ENCODE measurements at places on chromosomes 5 and 9. TPM values are rescaled to one million over a fixed set of nuclear protein-coding genes. Genes with fewer than 3 reads are reported as not detected.

- no peak for DNase-seq
Measured at GRCh38 chr5:59724482-59725391, 168.8 kb downstream of the PDE4D start.

DNA sequence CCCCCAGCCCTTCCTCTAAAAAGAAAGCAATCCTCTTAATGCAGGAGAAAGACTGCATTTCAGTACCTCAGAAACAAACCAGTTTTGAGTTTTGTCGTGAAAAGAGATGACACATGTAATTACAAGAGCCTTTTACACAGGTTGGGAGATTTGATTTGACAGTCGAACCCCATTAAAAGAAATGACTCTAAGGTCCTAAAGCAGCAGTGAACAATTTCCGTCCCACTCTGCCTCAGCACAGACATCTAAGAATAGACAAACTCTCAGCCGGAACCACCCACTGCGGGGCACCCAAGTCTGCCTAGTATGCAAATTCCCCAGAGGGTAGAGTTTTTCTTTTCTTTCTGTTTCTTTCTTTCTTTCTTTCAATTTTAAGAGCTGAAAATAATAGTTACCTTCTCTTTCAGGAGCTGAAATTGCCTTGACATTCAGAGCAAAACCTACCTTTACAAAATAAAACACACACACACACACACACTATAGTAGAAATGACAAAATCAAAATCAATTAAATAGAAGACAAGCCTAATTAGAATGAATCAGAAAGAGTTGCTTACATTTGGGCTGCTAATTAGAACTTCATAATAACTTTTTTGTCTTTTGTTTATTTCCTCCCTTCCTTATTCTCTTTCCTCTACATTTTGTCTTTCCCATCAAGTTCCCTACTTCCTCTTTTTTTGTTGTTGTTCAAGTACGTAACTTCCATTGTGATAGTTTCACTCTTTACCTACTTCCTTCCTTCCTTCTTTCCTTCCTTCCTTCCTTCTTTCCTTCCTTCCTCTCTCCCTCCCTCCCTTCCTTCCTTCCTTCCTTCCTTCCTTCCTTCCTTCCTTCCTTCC lies 65.1 kb downstream of the BASP1 start:
- DNase-seq = no peak

GRCh38 chr9:68547417-68547816 lies 6.7 kb upstream of the TMEM252 start:
- DNase-seq = no peak

- DNase-seq = no peak
Measured at GRCh38 chr5:93302711-93303110, 278.3 kb downstream of the NR2F1-AS1 start.

GRCh38 chr5:78419396-78419795 lies 59.0 kb downstream of the SCAMP1 start:
- no peak for DNase-seq

Gene TMEM215
- 0.93 TPM for polyA plus RNA-seq

Gene MELK
- 13.9 TPM for polyA plus RNA-seq

- peak; percentile 86 for DNase-seq
Measured at GRCh38 chr9:129606161-129607026, 14.5 kb downstream of the C9orf50 start.

Gene PCDHA1
- polyA plus RNA-seq = not detected

- DNase-seq = peak; percentile 42
Measured at GRCh38 chr9:137760426-137760825, 117.2 kb upstream of the CACNA1B start.

Gene LRRC14B
- 17.2 TPM for polyA plus RNA-seq

- DNase-seq = no peak
Measured at GRCh38 chr9:78252616-78253015, 16.7 kb downstream of the CEP78 start.

Gene CMYA5
- polyA plus RNA-seq = 71.3 TPM

Gene TARS1
- polyA plus RNA-seq = 73.5 TPM

GRCh38 chr9:105432247-105432842 lies 15.5 kb upstream of the FSD1L start:
- DNase-seq = peak; percentile 28

GRCh38 chr9:125561509-125562148 lies 145.4 kb downstream of the MAPKAP1 start:
- DNase-seq = no peak

DNA sequence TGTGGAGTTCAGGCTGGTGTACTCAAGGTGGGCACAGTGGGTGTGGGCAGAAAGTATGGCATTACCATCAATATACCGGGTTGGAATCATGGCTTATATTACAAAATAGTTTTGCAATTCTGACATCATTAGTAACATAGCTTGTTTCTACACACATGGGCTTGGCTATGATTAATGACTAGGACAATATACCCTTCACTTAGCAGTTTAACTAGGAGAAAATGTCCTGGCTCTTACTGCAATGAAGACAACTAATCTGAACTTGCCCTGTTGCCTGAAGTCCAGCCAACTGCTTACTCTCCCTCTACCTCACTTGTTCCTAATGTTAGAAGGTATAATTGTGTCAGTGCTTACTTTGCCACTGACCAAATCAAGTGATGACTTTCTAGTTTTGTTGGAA lies 612.5 kb downstream of the EFNA5 start:
- no peak for DNase-seq

DNA sequence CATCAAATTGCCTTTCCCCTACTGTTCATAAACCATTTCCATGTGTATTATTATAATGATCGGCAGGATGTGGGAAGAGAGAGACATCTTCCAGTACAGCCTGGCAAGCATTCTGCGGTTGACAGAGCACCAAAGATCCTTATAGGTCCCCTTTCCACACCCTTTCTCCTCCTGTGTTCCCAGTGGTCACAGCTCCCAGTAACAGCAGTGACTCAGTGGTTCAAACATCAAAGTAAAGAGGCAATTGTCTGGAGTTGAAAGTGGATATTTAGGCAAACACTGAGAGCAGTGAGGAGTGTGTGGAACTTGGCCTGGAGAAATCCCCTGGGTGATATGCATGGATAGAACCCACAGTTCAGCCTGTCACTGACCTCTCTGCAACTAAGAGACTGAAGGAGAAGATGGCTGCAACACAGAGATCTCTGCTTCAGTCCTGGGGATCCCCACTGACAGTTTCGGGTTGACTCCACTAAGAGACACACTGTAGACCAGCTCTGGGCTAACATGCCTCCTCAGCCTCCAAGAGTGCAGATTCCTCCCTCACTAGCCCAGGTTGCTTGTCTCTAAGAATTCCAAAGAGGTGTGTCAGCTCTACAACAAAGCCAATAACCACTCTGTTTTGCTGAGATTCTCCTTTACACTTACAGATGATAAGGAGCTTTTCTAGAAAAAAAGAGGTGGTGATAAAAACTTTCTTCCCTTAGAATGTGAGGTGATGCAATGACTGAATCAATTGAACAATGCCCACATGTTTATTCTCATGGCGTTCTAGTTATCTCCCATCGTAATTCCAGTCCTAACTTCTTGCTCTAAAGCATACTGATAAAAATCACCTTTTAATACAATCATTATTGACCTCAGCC lies 94.4 kb upstream of the IL6ST start:
- DNase-seq = peak; percentile 14
